ENCODE measurements at places on chromosomes 12 and 14.

GRCh38 chr12:89389755-89390661, 37.7 kb upstream of the DUSP6 start:
- no peak for DNase-seq

- DNase-seq: no peak
Observed at GRCh38 chr14:32457213-32457920, 128.3 kb downstream of the AKAP6 start.

GRCh38 chr12:93333828-93334227, 43.9 kb upstream of the NUDT4 start:
- DNase-seq: no peak

GRCh38 chr12:93664573-93665138, 12.5 kb upstream of the CRADD start:
- DNase-seq: no peak

GRCh38 chr14:70317091-70317968, 42.2 kb downstream of the COX16 start:
- no peak for DNase-seq

- DNase-seq: no peak
Observed at GRCh38 chr14:50804181-50804721, 26.7 kb downstream of the NIN start.

GRCh38 chr14:27148143-27148542, 550.3 kb upstream of the NOVA1 start:
- DNase-seq: no peak

Measured in HuH-7 (cell line).